ENCODE measurements at places on chromosomes 1 and 21.

DNA sequence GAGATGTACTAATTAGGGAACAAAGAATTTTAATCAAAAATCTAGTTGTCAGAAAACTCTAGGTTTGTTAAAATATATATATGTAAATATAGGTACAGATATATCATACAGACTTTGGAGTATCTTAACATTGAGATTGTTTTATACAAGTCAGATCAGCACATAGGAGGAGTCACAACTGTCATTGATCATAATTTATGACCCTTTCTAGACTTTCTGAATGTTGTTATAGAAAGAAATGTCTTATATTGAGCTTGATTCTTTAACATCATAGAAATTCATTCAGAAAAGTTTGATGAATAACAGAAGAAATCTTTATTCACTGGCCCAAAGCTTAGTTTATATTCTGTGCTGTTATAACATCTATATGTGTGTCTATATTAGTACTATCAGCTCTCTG, 185.8 kb downstream of the SDCCAG8 start:
- no peak for DNase-seq

- peak; percentile 55 for DNase-seq
These were observed 38.6 kb upstream of the GPR137B start for GRCh38 chr1:236103646-236104218.

DNA sequence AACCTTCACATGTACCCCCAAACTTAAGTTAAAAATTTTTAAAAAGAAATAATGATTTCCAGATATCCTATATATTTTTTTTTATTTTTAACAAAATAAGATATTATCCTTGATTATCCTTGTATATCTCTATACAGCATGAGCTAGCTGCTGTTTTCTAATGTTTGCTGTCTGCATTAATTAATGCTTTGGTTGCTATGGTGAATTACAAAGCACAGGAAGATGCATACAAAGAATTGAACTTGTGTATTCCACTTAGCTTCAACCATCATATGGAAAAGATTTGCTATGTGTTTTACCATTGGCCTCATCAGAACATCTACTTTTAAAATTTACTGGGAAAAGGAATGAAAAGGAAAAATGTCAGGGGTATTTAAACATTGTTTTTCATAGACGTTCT, 35.4 kb downstream of the VPS45 start:
- DNase-seq, result no peak

GRCh38 chr1:197184190-197184589, 37.7 kb upstream of the ASPM start:
- DNase-seq, result no peak

- DNase-seq, result no peak
These were observed 99.6 kb downstream of the ODF2L start for GRCh38 chr1:86296305-86297205.

DNA sequence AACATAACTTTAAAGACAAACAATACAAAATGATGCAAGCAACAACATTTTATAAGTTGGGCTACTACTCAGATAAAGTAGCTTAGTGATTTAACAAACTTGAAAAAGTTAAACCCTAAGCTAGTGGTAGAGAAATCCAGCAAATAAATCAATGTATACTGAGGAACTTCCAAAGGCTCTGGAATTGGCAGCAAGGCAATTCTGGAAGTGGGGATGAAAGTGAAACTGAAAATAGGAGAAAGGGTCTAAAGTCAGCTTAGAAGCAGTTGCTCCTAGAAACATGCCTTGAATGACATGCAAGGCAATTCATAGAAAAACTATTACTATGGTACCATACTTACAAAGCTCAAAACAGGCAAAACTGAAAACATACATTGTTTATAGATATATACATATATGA, 90.0 kb upstream of the CAMK1G start:
- DNase-seq, result no peak

DNA sequence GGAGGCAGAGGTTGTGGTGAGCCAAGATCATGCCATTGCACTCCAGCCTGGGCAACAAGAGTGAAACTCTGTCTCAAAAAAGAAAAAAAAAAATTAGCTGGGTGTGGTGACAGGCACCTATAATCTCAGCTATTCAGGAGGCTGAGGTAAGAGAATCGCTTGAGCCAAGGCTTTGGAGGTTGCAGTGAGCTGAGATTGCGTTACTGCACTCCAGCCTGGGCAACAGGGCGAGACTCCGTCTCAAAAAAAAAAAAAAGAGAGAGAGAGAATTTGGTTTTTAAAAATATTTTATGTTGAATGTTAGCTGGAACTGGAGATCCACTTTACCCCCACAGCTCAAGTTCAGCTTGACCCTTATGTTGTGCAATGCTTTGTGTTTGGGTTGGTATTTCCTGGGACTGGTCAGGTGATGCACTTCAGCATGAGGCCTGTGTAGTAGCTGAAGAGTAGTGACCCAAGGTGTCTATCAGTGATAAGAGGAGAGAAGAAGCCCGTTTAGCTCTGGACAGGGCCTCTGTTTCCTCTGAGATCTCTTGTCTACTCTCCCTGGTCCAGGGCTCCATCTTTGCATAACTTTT, 36.8 kb upstream of the MACF1 start:
- DNase-seq, result no peak

GRCh38 chr1:185598332-185598731, 135.9 kb upstream of the HMCN1 start:
- no peak for DNase-seq

DNA sequence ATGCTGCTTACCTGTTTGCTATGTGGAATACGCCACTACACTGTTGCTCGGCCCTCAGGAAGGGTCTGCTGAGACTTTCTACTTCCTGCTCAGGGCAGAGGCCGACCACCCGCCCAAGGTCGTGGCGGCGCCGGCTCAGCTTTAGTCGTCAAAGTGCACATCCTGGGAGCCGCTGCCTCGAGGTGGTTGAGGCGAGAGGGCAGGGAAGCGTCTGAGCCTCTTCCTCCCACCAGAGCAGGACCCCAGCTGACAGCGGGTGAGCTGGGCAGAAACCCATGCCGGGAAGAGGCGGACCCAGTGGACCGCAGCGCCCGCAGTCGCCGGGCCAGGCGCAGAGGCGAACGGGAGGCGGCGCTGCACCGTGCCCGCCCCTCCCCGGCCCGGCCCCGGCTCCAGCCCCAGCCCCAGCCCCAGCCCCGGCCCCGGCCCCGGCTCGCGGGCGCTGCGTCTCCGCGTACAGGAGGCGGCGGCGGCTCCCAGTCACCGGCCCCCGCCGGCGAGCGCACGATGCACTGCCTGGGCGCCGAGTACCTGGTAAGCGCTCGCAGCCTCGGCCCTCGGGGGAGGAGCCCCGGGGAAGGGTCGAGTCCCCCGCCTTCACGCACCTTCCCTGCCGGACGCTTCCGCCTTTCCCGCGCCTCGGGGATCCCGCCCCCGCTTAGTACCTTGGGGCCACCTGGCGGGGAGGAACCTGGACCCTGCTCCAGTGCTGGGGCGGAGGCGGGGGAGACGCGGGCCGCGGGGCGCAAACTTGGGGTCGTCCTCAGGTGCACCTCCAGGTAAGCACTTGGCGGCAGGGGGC, at the start of gene SLC44A3:
SLC44A3 (plus strand) TSS at position 413 of the 802 bp plus-strand sequence; CDS start at position 508, 95 bp downstream.
- DNase-seq, result no peak

DNA sequence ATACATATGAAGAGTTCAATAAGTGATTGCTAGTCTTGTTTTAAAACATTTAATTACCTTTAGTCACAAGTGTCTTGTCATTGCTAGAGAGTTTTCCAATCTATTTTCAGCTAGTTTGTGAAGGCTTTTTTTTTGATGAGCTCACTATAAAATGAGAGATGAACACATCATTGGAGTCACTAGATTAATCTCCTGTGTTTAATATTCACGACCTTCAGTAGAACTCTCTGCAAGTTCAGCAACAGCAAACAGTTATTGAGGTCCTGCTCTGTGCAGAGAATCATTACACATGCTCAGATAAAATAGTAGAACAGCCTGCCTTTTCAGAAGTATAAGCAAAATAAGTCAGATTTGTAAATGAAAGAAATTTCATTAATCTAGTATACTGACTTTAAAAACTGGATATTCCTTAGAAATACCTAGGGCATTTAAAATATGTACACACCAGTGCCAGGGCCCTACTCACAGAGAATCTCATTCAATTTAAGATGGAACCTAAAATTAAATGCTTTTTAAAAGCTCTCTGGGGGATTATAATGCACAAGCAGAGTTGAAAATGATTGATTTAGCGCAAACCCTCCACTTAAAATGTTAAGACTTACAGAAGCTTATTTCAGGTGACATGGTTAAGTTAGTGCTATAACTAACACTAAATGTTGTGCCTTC, 30.5 kb downstream of the KRTAP20-3 start:
- DNase-seq, result no peak

Measured in stimulated activated CD8-positive, alpha-beta memory T cell treated with anti-CD3 and anti-CD28 coated beads, Interleukin-12 subunit alpha, Interleukin-12 subunit beta, amount 100 ng/mL, for 1 hour (primary cell).